ENCODE measurements at places on chromosomes 5 and 9. TPM values are rescaled to one million over a fixed set of nuclear protein-coding genes. Genes with fewer than 3 reads are reported as not detected.

Gene PCDHA3
- polyA plus RNA-seq: not detected

DNA sequence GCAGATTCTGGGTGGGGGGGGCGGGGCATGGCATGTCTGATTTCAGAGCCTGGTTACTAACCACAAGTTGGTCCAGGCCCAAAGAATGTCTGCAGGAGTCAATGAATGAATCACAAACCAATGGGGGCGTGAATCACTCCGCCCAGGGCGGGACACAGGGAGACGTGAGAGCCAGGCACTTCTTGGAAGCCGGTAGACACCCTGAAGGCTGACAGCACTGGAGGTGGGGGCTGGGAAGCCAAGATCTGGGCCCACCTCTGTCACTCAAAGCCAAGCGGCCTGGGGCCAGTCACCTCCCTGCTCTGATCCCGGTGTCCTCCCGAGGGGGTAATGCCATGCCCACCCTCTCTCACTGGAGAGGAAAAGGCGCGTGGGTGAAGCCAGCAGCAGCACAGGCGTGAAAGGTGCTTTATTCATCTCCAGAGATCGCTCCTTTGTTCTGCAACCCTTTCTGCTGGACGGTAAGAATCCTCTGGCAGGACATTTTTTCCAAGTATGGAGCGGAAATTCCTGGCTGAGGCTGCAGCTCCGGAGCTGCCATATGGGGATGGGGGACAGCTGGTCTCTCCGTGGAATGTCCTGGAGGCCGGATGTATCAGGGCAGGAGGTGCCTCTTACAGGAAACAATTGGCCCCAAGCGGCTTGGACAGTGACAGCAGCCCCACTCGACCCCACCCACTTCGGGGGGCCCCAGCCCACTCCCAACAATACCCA is 85.0 kb downstream of the STK10 start:
- H3K4me1 ChIP-seq: peaks cover 12% of the 10 kb centered on the region
- no peak overlapping the region for H3K4me3 ChIP-seq
- no peak for DNase-seq
- H3K27me3 ChIP-seq: no peaks in the 10 kb centered on the region
- no peaks in the 10 kb centered on the region for H3K36me3 ChIP-seq

GRCh38 chr5:54743997-54744788 is 226.6 kb downstream of the SNX18 start:
- DNase-seq: no peak
- no peaks in the 10 kb centered on the region for H3K27me3 ChIP-seq
- no peak overlapping the region for H3K4me3 ChIP-seq
- H3K27ac ChIP-seq: peak overlapping the region; percentile 58

Gene PCDHA13
- polyA plus RNA-seq: 0.03 TPM

- H3K27ac ChIP-seq: no peak overlapping the region
- H3K4me3 ChIP-seq: no peak overlapping the region
- H3K36me3 ChIP-seq: no peaks in the 10 kb centered on the region
- DNase-seq: no peak
- no peaks in the 10 kb centered on the region for H3K4me1 ChIP-seq
Measured at GRCh38 chr5:13581132-13581531, 363.4 kb downstream of the DNAH5 start.

DNA sequence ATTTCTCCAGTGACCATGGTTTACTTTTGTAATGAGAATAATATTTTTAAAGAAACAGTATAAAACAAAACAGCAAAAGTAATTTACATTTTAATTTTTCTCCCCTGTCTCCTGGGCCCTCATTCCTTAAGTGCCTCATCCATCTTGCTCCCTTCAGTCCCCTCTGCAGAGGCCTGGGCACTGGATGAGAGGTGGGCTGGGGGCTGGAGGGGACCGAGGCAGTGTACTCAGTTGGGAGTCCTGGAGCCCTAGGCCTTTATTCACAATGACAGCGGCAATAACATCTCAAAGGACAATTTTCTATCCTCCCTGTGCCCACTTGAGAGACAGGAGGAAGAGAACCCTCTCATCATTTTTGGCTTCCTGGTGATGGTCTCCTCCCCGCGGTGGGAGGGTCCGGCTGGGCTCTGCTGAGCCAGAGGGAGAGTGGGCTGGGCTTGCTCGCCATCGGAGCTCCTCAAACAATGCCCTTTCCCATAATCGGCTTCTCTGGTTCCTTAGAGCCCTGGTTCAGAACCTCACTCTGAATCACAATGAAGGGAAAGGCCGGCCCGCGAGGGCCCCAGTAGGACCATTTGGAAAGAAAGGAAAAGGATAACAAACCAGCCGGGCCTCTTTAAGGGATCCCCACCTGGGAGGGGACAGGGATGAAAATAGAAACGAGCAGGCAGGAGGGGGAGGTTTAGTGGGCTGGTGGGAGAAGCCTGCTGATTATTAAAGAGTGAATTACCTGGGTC is 9.7 kb upstream of the SMIM32 start:
- DNase-seq: peak; percentile 23
- no peaks in the 10 kb centered on the region for H3K36me3 ChIP-seq
- H3K27ac ChIP-seq: no peak overlapping the region

- no peak for DNase-seq
- peak overlapping the region; percentile 85 for H3K27ac ChIP-seq
Measured at GRCh38 chr9:136296434-136297015, 7.4 kb downstream of the CCDC187 start.

- DNase-seq: no peak
- H3K36me3 ChIP-seq: no peaks in the 10 kb centered on the region
- no peak overlapping the region for H3K4me3 ChIP-seq
- no peaks in the 10 kb centered on the region for H3K27me3 ChIP-seq
Measured at GRCh38 chr9:86968258-86968920, 21.1 kb upstream of the GAS1 start.

DNA sequence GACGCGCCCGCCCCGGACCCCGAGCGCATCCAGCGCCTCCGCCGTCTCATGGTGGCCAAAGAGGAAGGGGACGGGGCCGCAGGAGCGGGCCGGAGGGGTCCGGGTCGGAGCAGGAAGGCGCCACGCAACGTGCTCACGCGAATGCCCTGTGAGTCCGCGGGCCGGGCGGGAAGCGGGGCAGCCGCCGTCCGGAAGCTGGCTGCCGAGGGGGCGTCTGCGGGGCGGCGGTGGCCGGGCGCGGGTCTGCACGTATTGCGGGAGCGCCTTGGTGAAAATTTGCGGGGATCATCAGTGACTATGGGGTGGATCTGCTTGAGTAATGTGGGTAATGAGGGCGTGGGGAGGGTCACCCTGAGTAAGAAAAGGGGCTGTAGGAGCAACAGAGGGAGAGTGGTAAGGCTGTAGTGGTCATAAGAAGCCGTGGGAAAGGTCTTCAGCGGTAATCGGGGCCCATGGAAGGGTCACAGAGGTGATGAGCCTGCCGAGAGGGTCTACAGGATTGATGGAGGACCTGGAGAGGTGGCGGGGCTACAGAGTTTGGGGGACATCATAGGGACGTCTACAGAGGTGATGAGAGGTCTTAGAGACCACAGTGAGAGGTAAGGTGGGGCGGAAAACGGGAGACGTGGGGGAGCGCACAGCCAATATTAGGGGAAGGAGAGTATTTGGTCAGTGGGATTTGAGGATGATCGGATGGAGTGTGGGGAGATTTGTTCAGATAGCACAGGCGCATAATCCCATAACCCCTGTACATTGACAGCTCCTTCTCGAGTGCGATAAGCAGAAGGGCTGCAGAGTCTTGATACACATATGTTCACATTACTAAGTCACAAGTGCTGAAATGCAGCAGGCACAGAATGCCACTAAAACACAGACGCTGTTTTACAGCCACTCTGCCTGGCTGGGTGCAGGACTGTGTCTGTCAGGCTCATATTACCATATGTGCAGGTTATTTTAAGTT is 819 bp downstream of the LSM11 start:
- DNase-seq: peak; percentile 48
- H3K27me3 ChIP-seq: no peaks in the 10 kb centered on the region
- H3K4me1 ChIP-seq: peaks cover 12% of the 10 kb centered on the region
- peak overlapping the region; percentile 37 for H3K4me3 ChIP-seq
- H3K27ac ChIP-seq: no peak overlapping the region

Gene UBE2QL1
- 0.14 TPM for polyA plus RNA-seq

DNA sequence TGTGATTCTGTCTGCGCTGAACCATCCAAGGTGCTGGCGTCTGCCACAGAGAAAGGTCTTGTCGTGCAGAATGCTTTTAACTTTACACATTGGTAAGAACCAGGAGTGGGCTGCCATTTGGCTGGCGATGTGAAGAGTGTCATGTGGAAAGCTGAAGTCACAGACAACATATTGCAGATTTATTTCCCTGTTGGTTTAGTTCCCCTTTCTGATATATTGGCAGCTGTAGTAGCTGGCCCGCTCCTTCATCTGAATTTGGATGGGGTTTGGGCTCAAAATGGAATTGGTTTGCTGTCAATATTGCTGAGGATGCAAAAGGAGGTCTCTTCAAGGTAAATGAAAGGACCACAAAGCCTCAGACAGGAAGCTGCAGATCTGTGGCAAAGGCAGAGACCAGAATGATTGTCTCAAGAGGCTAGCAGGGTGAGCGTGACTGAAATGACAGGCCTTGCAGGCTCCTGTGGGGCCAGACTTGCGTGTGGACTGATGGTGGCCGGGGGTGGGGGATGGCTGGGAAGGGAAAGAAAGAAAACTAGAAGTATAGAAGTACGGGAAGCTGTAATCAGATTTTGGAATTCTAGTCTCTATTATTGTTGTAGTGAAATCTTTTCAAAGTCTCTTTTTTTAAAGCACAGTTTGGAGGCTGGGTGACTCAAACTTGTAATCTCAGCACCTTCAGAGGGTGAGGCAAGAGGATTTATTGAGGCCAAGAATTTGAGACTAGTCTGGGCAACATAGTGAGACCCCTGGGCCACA is 25.1 kb upstream of the CD180 start:
- H3K4me1 ChIP-seq: peaks cover 2% of the 10 kb centered on the region
- no peak overlapping the region for H3K27ac ChIP-seq
- H3K4me3 ChIP-seq: no peak overlapping the region
- H3K36me3 ChIP-seq: no peaks in the 10 kb centered on the region
- DNase-seq: no peak

DNA sequence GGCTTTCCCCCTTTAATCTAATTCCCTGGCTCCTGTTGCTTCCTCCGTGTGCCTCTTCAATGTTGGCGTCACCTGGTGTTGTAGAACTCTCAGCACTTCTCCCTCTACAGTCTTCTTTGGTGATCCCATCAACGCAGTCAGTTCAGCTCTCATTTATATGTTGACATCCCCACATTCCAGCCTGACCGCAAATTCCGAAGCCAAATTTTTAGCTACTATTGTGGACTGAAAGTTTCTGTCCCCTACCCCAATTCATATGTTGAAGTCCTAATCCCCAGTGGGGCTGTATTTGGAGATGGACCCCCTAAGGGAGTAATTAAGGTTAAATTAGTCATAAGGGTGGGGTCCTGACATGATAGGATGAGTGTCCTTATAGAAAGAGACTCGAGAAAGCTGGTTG is 210.6 kb upstream of the ADAMTSL1 start:
- H3K4me3 ChIP-seq: no peak overlapping the region
- no peaks in the 10 kb centered on the region for H3K27me3 ChIP-seq
- no peaks in the 10 kb centered on the region for H3K4me1 ChIP-seq
- no peak for DNase-seq

Gene GFI1B
- not detected for polyA plus RNA-seq

DNA sequence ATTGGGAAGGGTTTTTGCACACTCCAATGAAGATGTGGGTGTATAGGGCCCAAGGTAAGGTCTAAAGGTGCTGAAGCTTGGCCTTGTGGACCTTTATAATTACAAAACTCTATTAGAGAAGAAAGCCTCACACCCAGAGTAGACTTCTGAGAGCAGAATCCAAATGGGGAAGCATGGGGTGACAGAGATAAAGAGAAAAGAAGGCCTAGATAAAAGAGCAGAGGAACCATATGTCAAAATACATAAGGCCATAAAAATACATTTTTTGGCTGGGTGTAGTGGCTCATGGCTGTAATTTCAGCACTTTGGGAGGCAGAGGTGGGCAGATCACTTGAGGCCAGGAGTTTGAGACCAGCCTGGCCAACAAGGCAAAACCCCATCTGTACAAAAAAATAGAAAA is 27.4 kb upstream of the TCERG1 start:
- no peak for DNase-seq
- H3K4me3 ChIP-seq: no peak overlapping the region
- no peaks in the 10 kb centered on the region for H3K4me1 ChIP-seq
- peaks cover 3% of the 10 kb centered on the region for H3K27me3 ChIP-seq
- H3K27ac ChIP-seq: no peak overlapping the region
- no peaks in the 10 kb centered on the region for H3K36me3 ChIP-seq

Gene MYO10
- polyA plus RNA-seq: 9.5 TPM

- no peaks in the 10 kb centered on the region for H3K36me3 ChIP-seq
- no peak overlapping the region for H3K27ac ChIP-seq
- no peaks in the 10 kb centered on the region for H3K27me3 ChIP-seq
- peaks cover 3% of the 10 kb centered on the region for H3K4me1 ChIP-seq
Measured at GRCh38 chr5:147626464-147626863, 116.6 kb upstream of the DPYSL3 start.

Gene STPG3
- polyA plus RNA-seq: not detected

DNA sequence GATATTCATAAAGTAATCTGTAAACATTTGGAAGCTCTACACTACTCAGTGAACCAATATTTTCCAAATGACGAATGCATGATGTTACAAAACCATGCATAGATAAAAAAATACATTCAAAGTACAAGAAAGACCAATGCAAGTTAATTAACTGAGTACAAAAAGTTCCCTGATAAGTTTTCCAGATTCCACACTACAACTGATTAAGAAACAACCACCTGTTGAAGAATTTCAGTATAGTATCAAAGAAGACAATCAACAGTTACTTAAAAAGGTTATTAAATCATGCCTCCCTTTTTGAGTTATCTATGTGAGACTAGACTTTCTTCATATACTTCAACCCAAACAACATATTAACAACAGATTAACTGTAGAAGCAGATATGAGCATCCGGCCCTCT is 192.4 kb downstream of the ARL15 start:
- no peaks in the 10 kb centered on the region for H3K27me3 ChIP-seq
- no peak overlapping the region for H3K27ac ChIP-seq
- no peak overlapping the region for H3K4me3 ChIP-seq
- H3K4me1 ChIP-seq: no peaks in the 10 kb centered on the region
- DNase-seq: no peak

- H3K4me3 ChIP-seq: no peak overlapping the region
- DNase-seq: no peak
- H3K4me1 ChIP-seq: no peaks in the 10 kb centered on the region
- no peaks in the 10 kb centered on the region for H3K27me3 ChIP-seq
Measured at GRCh38 chr9:121952611-121953010, 140.5 kb downstream of the TTLL11 start.

DNA sequence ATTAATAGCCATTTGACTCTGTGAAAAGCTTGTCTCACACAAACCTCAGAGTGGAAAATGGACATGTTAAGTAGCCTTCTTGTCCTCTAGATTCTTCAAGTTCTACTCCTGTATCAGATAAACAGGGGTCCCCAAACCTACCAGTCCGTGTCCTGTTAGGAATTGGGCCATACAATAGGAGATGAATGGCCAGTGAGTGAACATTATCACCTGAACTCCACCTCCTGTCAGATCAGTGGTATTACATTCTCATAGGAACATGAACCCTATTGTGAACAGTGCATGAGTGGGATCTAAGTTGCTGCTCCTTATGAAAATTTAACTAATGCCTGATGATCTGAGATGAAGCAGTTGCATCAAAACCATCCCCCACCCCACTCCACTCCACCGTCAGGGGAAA is 136.3 kb downstream of the TMEM232 start:
- H3K36me3 ChIP-seq: no peaks in the 10 kb centered on the region
- H3K4me3 ChIP-seq: no peak overlapping the region
- no peak overlapping the region for H3K27ac ChIP-seq
- DNase-seq: no peak

GRCh38 chr5:134512661-134512999 is 12.8 kb upstream of the JADE2 start:
- H3K36me3 ChIP-seq: no peaks in the 10 kb centered on the region
- no peaks in the 10 kb centered on the region for H3K27me3 ChIP-seq
- no peak overlapping the region for H3K4me3 ChIP-seq
